ENCODE measurements at places on chromosomes 7 and 10.

DNA sequence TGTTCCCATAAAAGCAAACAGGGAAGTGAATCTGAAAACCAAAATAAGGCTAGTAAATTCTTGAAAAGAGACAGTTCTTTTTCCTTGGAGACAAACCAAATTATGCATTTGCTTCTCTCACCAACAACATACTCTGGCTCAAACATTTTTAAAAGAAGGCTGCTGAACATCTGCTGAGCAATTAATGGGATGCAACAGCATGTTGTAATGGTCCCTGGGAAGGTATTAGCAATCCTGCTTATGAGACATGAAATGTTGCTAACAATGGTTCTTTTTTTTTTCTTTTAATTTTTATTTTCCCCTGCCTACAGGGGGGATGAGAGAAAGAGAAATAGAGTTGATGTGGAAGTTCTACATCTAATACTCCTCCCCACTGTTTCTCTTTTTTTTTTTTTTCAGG is 572.1 kb downstream of the SORCS1 start:
- no peak for DNase-seq

DNA sequence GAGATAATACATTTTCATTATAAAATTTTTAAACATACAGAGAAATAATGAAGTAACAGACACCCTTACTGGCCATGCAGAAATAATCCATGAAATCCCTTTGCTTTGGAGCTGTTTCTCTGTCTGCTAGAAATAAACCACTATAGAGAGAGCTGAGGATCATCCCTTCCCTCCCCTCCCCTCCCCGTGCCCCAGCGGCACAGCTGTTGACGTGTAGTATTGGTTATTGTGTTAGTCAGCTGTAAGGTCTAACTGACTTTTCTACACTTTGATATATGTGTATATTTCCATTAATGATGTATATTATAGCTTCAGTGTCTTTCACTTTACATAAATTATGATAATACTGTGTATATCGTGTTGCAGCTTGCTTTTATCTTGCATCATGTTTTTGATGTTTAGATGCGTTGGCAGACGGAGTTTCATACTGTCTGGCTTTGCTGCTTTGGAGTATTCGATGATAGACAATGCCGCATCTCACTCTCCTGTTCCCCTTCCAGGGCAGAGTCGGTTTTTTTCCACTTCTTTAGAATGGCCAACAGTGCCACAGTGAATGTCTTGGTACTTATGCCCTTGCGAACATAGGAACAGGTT is 27.4 kb upstream of the GRID1 start:
- DNase-seq, result no peak

- no peak for DNase-seq
Observed at GRCh38 chr10:112790030-112790429, 160.0 kb upstream of the TCF7L2 start.

- DNase-seq, result no peak
Observed at GRCh38 chr10:91745090-91745831, 53.0 kb upstream of the TNKS2 start.

- no peak for DNase-seq
Observed at GRCh38 chr10:86889997-86890396, 67.4 kb downstream of the MMRN2 start.

GRCh38 chr7:103009466-103010185 is 65.0 kb downstream of the FBXL13 start:
- DNase-seq, result peak; percentile 43

- DNase-seq, result no peak
Observed at GRCh38 chr10:132163278-132163765, 23.4 kb upstream of the DPYSL4 start.

- no peak for DNase-seq
Observed at GRCh38 chr10:132201111-132201969, 14.6 kb downstream of the DPYSL4 start.

- DNase-seq, result no peak
Observed at GRCh38 chr10:102727037-102727818, 12.8 kb downstream of the SFXN2 start.

DNA sequence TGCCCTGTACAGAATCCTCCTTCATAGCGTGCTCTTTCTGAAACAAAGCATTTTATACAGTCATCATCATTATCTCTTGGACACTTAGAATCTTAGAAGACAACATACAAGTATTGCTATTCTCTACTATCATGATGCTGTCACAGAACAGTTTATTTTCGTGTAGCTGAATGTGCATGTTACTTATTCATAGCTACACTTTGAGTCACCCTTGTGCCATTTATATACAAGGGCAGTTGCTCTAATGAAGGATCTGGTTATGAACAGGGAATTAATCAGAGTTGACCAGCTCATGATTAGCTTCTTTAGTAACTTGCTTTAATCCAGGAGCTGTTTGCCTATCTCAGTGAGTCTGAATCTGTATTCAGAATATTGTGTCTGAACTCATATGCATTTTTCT is 11.2 kb downstream of the CASP2 start:
- no peak for DNase-seq

GRCh38 chr10:95697429-95697828 is 3.7 kb upstream of the TCTN3 start:
- DNase-seq, result peak; percentile 57

GRCh38 chr7:23168111-23168885 is 13.6 kb upstream of the NUP42 start:
- DNase-seq, result no peak

- DNase-seq, result no peak
Observed at GRCh38 chr10:31126593-31126992, 94.9 kb upstream of the ZNF438 start.

DNA sequence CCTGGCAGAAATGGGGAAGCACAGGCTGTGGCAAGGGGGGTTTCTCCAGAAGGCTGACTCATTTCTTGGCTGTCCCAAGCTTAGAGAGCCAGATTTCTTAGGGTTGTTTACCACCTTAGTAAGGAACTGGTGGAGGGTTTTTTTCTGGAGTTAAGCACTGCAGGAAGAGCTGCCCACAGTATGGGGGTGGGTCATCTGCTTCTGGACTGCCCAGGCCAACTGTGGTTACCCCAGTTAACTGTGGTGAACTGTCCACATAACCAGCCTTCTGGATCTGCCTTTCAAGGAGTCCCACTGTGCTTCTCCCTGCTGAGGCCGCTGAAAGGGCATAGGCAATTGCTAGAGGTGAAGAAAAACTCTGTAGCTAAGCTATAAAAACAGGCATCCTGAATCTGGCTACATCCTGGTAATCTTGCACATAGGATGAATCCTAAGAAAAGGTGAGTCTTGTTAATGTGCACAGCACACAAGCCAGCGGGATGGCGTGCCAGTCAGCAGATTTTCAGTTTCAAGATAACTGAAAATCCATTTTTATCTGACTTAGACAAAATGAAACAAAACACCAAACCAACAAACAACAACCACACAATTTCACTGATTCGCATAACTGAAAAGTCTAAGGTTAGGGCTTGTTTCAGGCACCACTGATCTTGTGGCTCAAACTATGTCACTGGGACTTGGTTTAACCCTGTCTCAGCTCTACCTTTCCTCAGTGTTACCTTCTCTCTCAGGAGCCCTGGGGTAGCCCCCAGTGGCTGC is 21.6 kb upstream of the TSPAN33 start:
- peak; percentile 60 for DNase-seq

GRCh38 chr10:114571316-114571999 is 86.6 kb downstream of the ABLIM1 start:
- no peak for DNase-seq

GRCh38 chr7:144438759-144439158 is 35.3 kb upstream of the NOBOX start:
- no peak for DNase-seq
